ENCODE measurements at places on chromosomes 2 and 18.
A peak's percentile ranks its signal among the peaks of the same experiment; 100 is the strongest.

DNA sequence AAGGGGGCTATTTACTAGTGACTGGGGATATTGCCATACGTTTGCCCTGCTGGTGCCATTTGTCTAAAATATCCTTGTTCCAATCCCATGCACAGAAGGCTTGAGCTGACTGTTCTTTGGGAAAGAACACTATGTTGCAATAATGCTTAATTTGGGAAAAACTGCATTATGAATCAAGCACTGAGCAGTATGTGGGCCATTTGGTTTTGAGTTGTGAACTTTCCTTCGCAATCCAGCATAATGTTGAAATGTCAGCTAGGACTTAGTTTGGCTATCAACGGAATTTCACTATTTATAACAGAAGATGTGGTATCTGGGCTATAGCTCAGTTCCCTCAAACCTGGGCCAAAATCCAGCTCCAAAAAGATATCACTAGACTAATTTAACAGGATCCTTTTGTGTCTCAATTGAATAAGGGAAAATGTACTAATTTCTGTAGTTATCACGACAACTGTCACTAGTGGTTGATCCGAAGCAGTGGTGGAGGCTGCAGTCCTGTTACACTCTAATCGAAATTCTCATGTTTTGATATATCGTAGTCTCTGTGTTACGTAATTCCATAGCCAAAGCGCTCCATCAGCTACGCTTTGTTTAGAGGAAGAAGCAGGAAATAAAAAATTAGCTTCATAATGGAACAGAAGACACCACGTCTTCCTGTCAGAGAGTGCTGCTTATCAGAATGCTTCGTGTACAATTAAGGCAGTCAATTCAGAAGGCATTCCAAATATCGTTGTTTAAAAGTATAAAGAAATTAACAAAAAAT is 686.8 kb upstream of the SALL3 start:
- no peak for DNase-seq

DNA sequence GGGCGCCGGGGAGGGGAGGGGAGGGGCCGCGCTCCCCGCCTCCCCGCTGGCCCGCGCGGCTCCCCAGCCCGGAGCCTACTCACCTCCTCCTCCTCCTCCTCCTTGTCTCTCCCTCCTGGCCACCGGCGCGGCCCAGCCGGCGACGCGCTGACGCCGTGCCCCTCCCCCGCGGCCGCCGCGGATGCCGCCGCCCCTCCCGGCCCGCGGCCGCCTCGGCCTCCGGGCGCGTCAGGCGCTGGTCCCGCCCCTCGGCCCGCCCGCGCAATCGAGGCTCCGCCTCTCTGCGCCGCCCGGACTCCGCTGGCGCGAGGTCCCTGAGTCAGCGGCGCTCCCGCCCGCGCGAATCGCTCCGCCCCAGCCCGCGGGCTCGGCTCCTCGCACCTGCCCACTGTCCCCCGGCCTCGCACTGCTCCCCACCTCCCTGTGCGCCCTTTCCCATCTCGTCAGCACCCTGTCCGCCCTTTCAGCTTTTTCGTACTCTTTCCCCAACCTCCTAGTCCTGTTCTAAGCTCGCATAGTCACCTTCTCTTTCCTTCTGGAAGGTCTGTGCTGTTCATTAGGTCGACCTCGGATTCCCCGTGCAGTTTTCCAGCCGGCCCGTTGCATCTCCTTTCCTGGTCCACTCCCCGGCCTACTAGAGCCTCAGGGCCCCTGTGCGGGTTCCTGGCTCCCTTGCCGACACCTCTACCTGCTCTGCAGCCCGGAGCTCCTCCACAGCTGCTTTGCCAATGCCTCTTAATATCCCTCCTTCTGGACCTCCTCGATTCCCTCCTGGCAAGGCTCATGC is 187.4 kb downstream of the ZEB2 start:
- peak; percentile 89 for DNase-seq

- DNase-seq, result no peak
Observed at GRCh38 chr2:215744514-215744913, 268.8 kb downstream of the MREG start.

- no peak for DNase-seq
Observed at GRCh38 chr2:7896940-7897487, 784.8 kb upstream of the ID2 start.

GRCh38 chr2:98572211-98572610 is 36.1 kb downstream of the COA5 start:
- no peak for DNase-seq

- no peak for DNase-seq
Observed at GRCh38 chr2:200288670-200289429, 17.6 kb upstream of the SPATS2L start.

DNA sequence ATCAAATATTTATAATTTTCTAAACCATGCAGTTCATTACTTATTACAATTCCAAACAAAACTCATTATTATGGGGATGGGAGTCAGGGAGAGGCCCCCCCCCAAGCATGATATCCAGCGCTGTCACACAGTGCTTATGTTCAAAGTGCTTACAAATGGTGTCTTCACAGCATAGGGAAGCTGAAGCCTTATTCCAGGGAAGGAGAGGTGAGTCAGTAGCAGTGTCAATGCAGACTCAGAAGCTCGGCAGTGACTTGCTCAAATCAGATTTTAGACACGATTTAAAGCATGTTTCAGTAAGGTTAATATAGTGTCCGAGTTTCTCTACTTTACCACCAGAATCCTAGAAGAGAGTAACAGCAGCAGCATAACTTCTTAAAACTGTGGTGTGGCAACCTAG is 24.6 kb downstream of the SLC66A3 start:
- no peak for DNase-seq

- no peak for DNase-seq
Observed at GRCh38 chr2:235610696-235611257, 116.9 kb downstream of the AGAP1 start.

DNA sequence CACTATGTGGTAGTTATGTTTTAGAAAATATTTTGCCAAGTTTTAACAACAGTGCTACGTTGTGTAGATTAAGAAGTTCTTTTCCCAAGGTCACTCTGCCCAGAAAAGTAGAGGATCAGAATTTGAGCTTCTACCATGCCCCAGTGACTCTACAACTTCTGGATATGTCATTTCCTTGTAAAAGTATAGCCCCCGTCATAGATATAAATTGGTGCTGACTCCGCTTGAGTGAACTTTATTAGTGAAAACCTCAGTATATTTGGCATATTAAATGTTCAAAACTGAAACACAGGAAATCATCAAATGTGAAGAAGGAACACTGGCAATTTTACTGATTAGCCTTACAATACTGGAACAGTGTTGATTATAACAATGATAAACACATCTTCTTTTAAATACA is 256.7 kb upstream of the UBE2E3 start:
- no peak for DNase-seq

- DNase-seq, result no peak
Observed at GRCh38 chr18:74532511-74533025, 1.7 kb upstream of the CNDP1 start.

DNA sequence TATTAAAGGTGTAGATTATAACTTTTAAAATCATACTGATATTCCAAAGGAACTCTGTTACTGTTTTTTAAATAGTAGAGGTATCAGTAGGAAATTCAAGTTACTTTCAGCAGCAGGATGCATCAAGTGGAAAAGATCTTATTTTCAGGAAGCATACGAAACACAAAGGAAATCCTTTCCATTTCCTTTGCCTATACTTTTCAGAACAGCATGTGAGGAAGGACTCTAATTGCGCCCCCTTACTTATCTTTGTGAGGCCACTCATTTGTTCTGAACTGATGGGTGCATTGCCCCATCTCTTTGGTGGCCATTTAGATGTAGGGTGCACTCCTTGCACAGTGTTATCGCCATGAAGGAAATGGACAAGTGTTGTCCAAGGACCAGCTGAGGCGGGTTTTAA is 145.3 kb downstream of the BABAM2 start:
- no peak for DNase-seq

GRCh38 chr2:237626813-237627440 is 460 bp upstream of the LRRFIP1 start:
- DNase-seq, result no peak
